Mesendoderm (in vitro differentiated cells): ENCODE measurements at places on chromosomes 12 and 14.

- no peak for DNase-seq
Observed at GRCh38 chr14:89215114-89215513, 201.9 kb downstream of the FOXN3 start.

DNA sequence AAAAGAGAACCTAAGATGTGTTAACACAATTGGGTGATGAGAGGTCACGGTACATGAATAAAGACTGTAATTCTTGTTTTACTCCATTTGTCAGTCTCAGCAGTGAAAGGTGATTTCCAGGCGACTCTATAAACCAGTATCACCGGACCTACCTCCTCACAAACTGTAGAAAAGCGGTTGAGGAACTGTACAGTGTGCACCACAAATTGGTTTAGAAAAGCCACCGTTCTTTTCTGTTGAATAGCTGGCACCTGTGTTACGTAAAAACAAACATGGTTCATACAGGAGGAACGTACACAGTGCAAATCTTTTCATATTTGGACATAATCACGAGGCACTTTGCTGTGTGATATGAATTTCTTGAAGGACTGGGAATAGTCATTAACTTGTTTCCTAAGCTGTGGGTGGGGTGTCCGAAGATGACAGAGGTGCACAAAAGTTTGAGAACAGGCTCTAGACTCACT is 663 bp downstream of the WASHC3 start:
- DNase-seq: no peak

DNA sequence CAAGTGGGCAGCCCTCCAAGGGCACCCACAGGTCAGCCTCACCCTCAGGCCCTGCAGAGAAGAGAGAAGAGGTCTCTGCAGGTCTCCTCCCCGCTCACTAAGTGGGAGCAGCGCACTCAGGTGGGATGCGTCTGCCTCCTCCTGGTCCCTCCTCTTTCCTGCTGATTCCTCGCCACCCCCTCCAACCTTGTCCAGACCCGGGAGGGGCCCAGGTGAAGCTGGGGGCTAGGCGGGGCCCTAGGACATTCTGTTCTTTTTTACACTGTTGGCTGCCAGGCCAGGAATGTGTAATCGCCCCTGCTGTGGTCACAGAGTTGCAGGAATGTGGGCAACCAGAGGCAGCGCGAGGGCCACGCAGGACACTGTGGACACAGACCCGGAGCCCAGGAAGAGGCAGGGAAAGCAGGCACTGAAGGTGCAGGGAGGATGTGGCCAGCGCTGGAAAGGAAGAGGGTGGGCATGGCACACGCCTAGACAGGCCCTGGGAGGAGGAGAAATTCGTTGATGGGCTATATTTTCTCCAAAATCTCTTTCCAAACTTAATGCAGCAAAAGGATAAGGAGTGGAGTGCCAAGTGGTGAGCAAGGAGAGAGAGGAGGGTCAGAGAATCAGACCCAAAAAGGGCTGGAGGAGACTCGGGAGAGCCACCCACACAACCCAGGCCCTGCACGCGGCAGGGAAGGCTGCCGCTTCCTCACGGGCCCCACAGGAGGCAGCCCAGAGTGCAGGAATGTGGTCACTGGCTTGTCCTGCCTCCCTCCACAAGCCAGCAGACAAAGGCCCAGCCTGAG is 911 bp upstream of the SCNN1A start:
- DNase-seq: peak; percentile 92

- no peak for DNase-seq
Observed at GRCh38 chr12:8841778-8842177, 19.4 kb downstream of the A2ML1 start.

DNA sequence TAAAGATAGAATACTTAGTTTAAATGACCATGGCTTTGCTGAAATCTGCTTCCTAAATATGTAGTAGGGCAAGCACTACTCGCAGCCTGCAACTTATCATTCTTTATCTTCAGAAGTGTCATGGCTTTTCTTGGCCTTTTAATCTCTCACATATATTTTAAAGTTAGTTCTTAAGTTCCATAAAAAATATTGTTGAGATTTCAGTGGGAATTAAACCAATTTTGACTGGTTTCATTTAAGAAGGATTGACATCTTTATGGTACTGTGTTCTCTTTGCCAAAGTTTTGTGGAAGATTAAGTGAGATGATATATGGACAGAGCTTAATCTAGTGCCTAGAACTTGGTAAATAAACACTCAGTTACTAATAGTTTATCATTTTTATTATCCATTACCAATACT is 56.7 kb downstream of the KIAA0586 start:
- DNase-seq: no peak

- no peak for DNase-seq
Observed at GRCh38 chr12:117489671-117490070, 128.2 kb upstream of the NOS1 start.

GRCh38 chr12:59698600-59698999 is 102.8 kb downstream of the SLC16A7 start:
- DNase-seq: no peak

DNA sequence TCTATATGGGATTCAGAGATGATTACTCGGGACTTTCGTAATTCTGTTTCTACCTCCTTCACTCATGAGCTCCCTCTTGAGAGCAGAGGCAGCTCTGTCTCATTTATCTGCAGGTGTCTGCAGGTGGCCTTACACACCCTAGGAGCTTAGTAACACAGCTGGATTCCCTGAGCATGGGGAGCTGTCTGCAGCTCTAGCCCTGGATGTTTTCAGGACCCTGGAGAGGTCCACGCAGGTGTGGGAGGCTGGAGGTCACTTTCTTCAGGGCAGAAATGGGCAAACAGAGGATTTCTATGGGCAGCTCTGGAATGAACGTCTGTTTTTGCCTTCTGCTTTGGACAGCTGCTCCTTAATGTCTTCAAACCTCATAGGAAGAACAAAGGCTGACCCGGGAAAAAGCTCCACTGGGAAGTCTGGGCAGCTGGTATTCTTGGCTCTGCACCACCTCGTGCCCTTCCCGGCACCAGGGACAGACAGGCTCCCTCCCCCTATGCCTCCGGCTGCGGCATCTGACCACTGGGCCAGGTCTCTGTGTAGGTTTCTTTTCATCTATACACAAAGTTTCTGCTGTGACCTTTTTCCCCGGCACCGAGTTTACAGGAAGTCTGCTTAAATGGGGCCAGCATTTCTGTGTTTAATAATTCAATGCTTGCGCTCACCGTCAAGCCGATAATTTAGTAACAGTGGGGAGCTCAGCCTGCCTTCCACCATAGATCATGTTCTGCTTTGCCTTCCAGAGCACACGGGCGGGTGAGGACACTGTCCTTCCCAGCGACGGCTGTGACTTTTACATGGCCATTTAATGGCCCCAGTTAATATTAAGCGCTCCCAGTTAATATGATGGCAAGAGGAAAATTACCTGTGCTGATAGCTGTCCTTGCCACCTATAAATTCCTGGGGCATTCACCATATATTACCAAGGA is 320.2 kb upstream of the SFSWAP start:
- DNase-seq: peak; percentile 69

DNA sequence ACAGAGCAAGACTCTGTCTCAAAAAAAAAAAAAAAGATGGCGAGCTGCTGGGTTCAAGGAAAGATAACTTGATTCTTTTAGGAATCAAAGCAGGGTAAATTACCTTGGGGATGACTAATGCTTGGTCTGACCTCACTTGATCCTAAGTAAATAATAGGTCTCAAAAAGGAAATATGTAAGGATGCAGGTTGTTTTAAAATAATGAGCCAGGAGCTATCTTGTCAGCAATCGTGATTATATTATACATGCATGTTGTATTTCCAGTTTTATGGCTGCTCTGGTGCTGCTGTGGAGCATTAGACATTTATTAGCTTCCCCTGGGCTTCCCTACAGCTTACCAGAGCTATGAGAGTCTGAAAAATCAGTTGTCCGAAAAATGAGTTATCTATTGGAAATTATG is 2.6 kb downstream of the EIF2B2 start:
- no peak for DNase-seq

DNA sequence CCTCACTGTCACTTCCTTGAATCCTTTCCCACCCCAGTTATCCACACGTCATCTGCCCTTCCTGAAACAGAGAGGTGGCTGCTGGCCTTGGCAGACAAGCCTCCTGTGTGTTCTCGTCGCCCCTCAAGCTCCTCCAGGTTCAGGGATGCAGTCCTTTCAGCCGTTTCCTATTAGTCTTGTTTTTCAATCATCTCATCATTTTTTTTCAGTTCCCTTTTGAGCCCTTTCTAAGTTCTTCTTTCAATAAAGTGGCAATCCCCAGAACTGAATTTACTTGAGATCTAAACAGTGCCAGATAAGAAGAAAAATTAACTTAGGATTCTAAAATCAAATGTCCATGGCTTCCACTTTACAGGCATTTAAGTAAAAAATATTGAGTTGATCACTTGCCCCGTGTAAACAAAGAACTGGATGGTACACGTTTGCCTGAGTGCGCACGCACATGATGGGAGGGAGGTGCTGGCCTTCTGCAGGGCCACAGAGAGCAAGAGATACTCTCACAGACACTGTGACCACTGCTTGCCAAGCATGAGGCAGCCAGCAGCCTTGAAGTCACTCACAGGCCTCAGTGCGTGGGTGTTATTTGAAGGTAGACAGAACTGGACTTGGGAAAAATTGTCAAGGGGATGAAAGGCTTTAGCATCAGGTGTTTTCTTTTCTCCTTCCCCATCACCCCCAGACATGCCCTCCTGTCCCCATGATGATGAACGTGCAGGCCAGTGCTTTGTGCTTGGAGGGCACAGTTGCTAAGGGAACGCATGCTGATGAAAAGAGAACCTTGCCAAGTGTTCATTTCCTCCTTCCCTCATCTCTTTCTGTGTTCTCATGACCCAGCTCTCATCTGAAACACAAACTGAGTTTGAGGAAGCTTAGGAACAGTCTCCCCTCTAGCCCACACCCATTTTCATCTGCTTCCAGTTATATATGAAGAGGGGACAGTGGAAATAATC is 408.3 kb downstream of the EGLN3 start:
- DNase-seq: no peak

- DNase-seq: no peak
Observed at GRCh38 chr14:103651585-103651984, 22.6 kb downstream of the KLC1 start.

DNA sequence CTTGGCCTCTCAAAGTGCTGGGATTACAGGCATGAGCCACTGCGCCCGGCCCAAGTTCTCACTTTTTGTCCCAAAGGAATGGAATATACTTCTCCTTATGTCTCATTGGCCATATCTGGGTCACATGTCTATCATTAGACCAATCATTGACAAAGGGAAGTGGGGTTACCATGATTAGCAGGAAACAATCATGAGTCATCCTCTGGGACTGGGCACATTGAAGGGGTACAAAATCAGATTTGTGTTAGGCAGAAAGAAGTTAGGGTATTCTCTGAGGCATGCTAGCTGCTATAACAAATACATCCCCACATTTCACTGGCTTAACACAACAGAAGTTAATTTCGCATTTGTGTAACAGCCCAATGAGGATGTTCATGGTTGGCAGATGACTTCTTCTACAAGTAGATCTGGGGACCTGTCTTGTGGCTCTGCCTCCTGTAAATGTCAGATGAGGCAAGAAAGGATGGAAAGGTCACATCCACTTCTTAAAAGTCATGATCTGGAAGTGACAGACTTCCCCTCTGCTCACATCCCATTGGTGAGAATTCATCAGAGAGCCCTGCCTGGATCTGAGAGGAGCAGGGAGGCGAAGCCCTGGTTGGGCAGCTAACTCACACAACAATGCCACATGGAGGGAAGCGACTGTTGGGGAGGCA is 3.1 kb downstream of the CCDC63 start:
- peak; percentile 23 for DNase-seq

GRCh38 chr12:119804011-119804641 is 73.0 kb downstream of the CIT start:
- DNase-seq: peak; percentile 94

DNA sequence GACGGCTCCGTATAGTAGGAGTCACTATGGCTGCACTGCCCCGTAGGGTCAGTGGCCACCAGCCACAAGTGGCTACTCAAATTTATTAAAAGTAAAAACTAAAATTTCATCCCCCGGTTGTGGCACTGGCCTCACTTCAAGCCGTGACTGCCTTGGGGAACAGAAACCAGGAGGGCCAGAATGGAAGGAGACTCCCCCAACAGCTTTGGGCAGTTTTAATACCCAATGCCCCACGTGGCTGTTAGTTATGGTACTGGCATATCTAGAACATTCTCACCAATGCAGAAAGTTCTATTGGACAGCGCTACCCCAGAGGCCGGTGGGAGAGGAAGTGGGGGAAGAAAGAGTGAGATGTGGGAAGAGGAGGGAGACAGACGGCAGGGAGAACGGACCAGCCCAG is 6.2 kb downstream of the NCOR2 start:
- DNase-seq: no peak

GRCh38 chr14:93398491-93398890 is 32.2 kb upstream of the UNC79 start:
- DNase-seq: no peak

GRCh38 chr12:5588176-5588575 is 156.3 kb downstream of the NTF3 start:
- no peak for DNase-seq

DNA sequence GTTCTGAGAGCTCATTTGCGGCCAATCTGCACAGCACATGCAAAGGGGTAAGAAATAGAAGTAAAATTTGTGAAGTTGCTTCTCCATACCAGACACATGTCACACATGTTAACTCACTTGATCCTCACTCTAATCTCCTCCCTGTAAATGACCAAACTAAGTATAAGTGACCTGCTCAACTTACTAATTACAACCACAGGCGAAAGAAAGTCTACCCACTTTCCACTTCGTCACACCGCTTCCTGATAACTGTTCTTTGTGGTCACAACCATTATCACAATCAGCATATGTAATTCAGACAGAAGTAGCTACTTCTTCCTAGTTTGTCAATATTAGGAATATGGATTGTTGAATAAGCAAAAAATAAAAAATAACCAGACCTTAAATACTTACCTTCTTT is 293.7 kb upstream of the CLEC14A start:
- DNase-seq: no peak

GRCh38 chr14:99703381-99703780 is 19.3 kb downstream of the CYP46A1 start:
- no peak for DNase-seq

DNA sequence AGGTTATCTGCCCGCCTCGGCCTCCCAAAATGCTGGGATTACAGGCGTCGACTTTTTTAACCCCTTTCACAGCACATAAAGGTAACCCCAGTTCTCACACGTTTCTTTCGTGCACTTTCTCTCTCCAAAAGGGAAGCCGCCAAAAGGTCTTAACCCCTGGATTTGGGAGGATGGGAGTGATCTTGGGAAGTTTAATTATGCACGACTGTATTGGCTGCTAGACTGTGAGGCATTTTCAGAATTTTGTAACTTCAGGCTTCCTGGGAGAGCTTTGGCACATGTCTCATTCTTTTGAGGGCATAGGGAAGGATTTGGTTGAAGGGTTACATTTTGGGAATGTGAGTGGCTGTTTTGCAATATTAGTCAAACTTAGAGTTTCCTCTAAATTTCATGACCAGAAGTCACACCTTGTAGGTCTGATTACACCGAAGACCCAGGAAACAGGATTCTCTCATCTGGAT is 1.4 kb upstream of the SMARCC2 start:
- DNase-seq: peak; percentile 54

- no peak for DNase-seq
Observed at GRCh38 chr14:89294060-89294459, 123.0 kb downstream of the FOXN3 start.

GRCh38 chr12:104740668-104741067 is 217.4 kb downstream of the SLC41A2 start:
- no peak for DNase-seq
